ENCODE measurements at places on chromosomes 2 and 18.

- DNase-seq, result peak; percentile 68
Observed at GRCh38 chr2:186274936-186275575, 211.0 kb upstream of the ZC3H15 start.

DNA sequence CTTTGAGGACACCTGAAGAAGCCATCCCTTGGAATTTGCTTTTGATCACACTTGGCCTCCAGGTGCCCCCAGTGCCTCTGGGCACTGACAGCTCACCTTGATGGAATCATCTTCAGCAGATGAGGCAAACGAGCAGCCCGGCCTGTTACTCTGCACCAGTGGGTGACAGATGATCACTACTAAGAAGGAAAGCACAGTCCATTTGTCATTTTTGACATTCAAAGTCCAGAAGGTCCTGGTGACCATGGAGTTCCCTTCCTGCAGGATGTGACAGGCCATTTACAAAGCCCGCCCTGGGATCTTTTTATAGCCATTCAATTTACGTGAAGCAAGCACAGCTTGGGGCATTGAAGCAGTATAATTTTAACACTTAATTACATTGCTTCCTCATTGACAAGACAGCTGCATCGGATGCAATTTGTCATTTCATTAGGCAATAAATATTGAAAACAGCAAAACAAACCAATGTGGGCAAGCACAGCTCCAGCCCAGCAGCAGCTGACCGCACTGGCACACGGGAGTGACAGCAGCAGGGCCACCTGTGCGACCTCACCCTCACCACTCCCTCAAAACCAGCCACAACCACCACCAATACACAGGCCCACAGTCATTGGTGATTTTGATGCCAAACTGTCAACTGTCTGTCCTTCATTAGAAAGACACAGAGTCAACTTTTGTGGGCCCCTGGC lies 76.0 kb upstream of the SLC66A3 start:
- no peak for DNase-seq

GRCh38 chr2:72570413-72570812 lies 255.4 kb downstream of the EXOC6B start:
- DNase-seq, result no peak

DNA sequence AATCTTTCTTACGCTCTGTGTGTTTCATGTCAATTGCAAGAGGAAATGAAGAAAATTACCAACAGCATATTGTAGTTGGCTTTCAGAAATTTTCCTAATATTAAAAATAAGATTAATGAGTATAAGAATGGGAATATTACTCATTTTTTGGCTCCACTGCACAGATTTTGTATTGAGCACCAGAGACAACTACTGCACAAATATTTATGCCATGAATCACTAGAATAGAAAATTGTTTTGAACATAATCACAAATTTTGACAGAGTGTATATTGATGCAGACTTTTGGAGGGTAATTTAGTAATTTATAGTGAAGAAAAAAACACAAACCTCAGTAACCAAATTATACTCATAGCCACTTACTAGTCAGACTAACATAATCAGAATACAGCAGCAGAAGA lies 118.3 kb downstream of the DOK6 start:
- DNase-seq, result no peak

GRCh38 chr18:79616651-79617510 lies 62.7 kb upstream of the CTDP1 start:
- no peak for DNase-seq

- peak; percentile 22 for DNase-seq
Observed at GRCh38 chr2:37877457-37878315, 47.4 kb upstream of the RMDN2 start.

Data from non-pigmented ciliary epithelial cell (primary cell).